ENCODE measurements at places on chromosomes 11 and 22.
A peak's percentile ranks its signal among the peaks of the same experiment; 100 is the strongest.

GRCh38 chr11:117502015-117502778 is 174.5 kb downstream of the CEP164 start:
- DNase-seq: no peak

- DNase-seq: no peak
These were observed 9.8 kb downstream of the MS4A6E start for GRCh38 chr11:60336767-60337391.

DNA sequence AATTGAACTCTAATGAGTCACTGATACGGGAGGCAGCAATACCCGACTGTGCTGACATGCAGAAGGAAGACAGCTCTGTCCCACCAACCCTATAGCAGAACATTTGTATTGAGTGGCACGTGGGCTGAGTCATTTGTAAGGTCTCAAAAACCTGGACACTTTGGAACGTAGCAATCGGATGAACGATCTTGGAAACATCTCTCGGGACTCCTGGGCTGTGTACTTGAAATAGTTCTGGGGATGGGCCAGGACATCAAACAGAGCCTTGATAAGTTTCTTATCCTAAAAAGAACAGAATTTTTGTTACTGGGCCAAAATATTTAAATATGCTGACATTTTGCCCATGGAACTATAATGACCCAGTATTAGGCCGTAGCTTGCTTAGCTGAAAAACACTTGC is 17.1 kb upstream of the NRIP3 start:
- no peak for DNase-seq

GRCh38 chr11:124870430-124870829 is 5.2 kb downstream of the ROBO3 start:
- no peak for DNase-seq

DNA sequence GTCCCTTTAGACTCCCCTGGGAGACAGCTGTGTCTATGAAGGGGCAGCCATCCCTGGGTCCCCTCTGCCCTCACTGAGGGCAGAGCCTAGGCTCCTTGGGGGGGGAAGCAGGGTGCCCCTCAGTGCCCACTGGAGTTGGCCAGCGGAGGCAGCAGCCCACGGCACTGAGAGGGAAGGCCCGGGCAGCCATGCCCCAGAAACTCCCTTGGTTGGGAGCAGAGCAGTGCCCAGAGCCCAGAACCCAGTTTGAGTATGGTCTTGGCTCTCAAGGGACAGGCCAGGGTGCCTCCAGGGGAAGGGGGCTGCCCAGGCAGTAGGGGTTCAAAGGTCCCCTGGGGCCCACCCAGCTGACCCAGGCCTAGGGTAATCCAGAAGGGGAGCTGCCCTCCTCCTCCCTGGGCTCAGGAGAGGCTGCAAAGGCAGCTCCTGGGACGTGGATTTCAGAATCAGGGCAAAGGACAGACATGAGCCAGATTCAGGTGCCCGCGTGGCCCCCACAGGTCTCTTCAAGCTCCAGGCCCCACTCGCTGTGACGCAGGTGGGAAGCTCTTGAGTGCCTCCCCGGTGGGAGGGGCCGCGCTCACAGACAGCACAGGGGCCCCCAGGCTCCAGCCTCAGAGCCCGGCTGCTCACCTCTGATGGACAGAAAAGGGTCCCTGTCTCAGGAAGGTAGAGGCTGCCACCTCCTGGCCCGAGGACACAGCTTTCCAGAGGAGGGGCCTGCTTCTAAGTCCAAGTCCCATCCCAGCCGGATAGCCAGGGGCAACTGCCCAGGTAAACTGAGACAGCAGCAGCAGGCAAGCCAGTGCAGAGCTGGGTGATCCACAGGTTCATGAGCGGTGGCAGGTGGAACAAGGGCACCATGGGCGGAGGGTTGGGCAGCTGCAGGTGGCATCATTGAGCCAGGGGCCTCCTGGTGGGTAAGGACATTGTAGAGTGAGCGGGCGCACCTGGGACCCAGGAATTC is 2.6 kb downstream of the C11orf21 start:
- DNase-seq: peak; percentile 54

DNA sequence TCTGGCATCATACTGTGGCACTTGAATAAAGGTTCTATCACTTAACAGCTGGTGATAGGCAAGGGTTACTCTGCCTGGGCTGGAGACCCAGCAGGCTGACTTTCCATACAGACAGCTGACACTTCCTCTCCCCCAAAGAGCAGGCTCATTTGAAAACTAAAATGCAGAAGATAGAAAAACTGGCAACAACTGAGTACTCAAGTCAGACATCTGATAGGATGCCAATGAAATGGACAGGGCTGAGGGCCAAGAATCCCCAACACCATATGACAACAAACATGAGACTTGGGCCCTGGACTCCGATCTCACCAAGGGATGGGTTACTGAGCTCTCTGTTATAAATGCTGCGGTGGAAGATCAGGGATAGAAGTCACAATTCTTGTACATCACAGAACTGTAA is 237.2 kb downstream of the LRRC4C start:
- no peak for DNase-seq

DNA sequence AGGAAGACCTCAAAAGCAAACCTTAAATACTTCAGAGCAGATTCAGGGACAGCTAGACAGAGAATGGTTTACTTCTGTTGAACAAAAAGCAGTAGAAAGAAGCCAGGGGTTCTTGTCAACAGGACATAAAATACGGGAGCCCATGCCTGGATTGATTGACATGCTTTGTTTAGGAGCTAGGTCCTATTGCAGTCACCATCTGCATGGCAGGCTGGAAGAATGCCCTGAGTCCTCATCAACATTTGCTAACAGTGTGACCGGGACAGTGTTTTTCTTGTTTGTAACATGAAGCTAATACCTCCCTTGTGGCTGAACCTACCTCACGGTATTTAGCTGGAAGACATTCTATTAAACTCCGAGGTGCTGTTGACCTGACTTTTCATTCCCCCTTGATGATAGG is 225.4 kb downstream of the NTM start:
- DNase-seq: no peak

DNA sequence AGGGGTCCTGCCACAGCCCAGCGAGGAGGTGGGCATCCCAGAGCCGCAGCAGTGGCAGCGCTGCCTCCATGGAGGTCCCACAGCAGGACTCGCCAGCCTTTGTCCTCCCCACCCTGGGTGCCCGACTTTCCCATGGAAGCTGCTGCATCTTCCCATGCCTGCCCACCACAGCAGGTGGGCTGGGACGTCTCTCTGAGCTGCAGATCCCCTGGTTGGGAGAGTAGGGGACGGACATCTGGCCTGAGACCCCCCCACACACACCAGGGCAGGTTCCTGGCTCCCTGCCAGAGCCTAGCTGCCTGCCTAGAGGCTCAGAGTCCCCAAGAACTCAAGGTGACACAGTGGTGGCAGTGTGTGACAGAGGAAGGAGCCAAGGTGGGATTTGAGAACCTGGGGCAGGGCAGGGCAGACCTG is 21.5 kb upstream of the PRR5 start:
- DNase-seq: no peak

GRCh38 chr11:83549984-83550667 is 264.0 kb upstream of the CCDC90B start:
- DNase-seq: no peak

DNA sequence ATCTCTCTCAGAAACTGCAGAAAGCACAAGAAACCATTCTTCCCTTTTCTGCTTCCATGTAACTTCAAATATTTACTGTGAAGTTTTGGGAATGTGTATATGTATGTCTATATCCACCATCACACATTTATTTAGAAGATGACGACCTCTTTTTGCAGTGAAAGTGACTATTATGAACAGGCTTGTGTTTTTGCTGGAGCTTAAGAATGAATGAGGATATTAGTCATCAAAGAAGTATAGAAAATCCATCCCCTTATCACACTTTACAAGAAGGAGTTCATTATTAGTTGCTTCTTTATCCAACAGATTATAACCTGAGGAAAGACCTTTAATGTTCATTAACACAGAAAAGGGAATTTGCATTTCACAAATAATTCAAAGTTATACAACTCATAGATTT is 21.1 kb upstream of the SLC5A12 start:
- DNase-seq: no peak

- DNase-seq: no peak
These were observed 76.8 kb upstream of the SHANK2 start for GRCh38 chr11:71329165-71329510.

- DNase-seq: no peak
These were observed 314.5 kb upstream of the ANO3 start for GRCh38 chr11:26017322-26017860.

DNA sequence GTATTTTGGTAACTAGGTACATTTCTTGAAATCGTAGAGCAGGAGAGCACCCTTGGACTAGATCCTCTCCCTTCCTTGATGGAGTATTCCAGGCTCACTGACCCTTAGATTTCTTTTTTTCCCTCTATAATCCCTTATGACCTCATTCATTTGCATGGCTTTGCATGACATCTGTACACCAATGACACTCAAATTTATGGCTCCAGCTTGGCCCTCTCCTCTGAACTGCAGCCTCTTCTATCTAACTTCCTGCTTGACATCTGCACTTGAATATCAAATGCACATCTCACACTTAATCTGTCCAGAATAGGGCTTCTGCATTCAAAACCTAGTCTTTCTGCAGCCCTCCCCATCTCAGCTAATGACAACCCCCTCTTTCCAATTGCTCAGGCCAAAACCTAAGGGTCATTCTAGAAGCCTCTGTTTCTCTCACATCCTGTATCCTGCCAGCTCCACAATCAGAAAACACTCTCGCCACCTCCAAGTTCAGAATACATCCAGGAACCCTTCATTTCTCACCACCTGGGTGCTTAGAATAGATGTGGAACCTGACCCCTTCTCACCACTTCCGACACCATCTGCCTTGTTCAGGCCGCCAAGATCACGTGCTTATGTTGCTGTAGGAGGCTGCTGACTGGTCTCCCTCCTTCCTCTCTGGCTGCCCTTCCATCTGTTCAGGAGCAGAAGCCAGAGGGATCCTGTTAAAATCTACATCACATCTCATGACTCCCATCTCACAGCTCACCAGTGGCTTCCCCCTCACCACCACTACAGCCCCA is 138.9 kb upstream of the MTNR1B start:
- no peak for DNase-seq

GRCh38 chr11:13450832-13451397 is 12.1 kb downstream of the BTBD10 start:
- DNase-seq: peak; percentile 30

DNA sequence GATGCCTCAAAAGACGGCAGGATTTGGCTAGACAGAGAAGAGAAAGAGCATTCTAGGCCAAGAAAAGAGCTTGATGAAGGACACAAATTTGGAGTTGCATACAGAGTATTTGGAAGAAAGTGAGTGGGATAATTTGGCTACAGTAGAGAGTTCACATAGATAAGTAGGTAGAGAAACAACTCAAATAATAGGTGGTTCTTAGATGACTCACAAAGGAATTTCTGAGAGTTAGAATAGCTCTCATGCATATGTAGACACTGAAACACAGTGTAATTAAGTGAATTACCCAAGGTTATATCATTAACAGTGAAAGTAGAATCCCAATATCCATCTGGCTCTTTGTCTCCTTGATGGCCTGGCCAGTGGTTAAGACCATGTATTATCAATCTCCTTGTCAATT is 228.6 kb upstream of the DDI1 start:
- DNase-seq: no peak

GRCh38 chr22:48493733-48494132 is 1333.9 kb downstream of the BRD1 start:
- DNase-seq: no peak

DNA sequence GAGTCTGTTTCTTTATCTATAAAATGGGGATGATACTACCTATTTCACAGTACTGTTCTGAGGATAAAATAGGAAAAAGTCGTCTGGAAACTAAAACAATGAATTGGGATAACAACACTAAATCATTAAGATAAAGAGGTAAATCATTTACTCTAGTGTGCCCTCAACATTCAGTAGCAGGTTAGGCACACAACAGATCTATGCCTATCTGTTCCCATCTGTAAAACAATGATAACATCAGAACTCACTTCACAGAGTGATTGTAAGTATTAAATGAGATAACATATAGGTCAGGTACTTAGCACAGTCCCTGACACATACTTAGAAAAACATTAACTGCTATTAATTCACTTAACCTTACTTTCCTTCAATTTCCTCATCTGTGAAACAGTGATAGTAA is 36.9 kb downstream of the PAK1 start:
- DNase-seq: no peak

GRCh38 chr22:37378642-37379058 is 48.6 kb downstream of the ELFN2 start:
- no peak for DNase-seq

GRCh38 chr11:132035228-132035627 is 664.8 kb downstream of the NTM start:
- no peak for DNase-seq

DNA sequence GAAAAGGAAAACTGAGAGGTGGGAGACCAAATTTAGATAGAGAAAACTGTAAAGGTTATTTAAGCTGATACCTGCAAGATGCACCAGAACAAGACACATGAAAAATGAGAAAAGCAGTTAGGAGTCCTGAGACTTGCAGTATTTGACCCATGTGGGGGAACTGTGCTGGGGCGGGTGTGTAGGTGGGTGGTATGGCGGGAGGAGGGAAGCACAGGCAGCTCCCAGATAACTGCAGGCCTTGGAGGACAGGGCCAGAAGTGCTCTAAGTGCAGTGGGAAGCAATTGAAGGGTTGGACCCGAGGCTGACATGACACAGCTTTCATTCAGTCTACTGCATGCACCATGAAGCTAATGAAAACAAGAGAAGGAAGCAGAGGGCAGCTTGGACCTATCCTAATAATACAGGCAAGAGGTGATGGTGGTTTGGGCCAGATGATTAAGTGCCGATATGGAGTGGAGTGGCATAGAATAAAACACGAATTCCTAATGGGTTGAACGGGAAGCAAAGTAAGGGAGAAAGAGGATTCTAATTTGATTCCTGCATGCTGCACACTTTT is 48.0 kb upstream of the ANO3 start:
- no peak for DNase-seq

GRCh38 chr22:22887621-22888503 is at the start of gene IGLL5:
TSS of gene IGLL5 (plus strand) at chr22:22887816. CDS start at chr22:22888054, 238 bp downstream.
- DNase-seq: no peak

- DNase-seq: no peak
These were observed 635 bp downstream of the SCARF2 start for GRCh38 chr22:20436768-20437612.

GRCh38 chr22:26429458-26430286 is 612 bp downstream of the ASPHD2 start:
- no peak for DNase-seq

- no peak for DNase-seq
These were observed 728.3 kb downstream of the METTL15 start for GRCh38 chr11:28836285-28837081.

Measured in activated CD8-positive, alpha-beta T cell treated with anti-CD3 and anti-CD28 coated beads, Interleukin-2, amount 10 ng/mL, durations not matched to agents 7 days and 5 days (primary cell).